ENCODE measurements at places on chromosomes 2 and 18.

- no peak for DNase-seq
These were observed 84.3 kb downstream of the ASB1 start for GRCh38 chr2:238510911-238511613.

DNA sequence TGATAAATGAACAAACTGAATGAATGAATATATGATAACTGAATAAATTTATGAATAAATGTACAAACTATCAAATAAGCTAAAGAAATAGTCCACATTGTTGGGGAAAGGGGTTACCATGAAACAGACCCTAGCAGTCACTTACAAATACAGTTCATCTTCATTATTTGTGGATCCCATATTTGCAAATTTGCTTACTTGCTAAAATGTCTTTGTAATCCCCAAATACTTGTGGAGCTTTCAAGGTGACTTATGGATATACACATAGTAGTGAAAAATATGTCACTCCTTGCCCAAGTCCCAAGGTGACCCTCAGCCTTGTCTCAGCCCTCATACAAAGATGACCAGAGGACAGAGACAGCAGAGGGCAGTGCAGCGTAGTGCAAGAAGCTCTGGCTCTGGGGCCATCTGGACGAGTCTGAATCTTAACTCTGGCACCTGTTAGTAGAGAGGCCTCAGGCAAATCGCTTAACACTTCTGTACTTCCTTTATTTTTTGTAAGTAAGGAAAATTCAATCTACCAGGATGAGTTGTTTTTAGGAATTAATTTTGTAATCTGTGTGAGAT lies 3.1 kb downstream of the PAIP2B start:
- peak; percentile 46 for DNase-seq

DNA sequence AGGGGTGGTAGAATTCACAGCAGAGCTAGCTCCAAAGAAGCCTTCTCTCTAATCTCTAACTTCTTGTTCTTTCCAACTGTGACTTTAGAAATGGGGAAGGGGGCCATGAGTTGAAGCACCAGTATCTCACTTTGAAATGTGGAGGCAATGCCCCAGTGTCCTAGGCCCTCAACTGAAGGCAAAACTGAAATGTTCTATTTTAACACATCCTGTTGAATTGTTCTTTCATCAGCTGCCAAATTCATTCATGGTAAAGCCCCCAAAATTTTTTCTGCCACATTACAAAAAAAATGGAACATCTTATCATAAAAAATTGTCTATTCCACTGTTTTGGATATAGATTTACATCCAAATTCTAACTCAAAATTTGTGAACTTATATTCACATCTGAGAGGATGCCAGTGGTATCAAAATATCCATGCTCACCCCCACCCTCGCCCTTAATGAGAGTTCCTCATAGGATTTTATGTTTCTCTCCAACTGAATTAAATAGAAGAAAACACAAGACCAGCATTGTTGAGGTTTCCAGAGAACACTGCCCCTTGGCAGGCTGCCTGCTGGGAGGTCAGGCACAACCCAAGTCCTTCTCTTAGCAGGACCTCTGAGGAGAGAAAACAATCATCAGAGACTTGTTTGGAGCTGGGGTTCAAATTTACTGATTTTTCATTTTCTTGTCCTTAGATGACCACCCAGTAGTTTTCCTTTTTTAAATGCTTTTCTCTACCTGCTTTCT lies 147.4 kb upstream of the PGAP1 start:
- DNase-seq = no peak

DNA sequence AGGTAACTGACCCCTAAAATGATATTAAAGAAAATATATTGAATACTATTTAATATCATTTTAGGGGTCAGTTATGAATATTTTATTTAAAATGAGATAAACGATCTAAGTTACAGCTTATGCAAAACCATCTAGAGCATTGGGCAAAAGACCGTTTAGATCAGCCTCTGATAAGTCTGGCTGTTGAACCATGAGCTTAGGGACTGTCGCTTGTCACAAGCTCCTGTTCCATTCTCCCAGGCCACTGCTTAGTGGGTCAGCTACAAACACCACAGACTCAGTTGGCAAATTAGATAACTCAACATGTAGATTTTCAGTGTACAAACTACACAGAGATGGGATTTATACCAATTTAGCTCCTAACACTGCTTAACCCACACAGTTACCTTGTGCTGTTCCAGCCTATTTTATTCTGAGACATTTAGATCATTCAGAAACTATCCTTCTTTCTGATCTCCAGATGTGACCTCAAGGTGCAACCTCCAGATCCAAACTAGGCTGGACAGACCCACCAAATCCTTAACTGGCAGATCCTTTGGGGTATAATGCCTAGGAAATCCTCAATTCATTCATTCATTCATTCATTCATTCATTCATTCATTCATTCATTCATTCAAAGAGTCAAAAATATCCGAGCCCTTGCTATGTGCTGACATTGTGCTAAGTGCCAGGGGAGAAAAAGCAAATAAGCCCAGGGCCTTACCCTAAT lies 82.8 kb downstream of the HRH4 start:
- no peak for DNase-seq

- DNase-seq = no peak
These were observed 216.2 kb upstream of the LINC00305 start for GRCh38 chr18:64365106-64365505.

GRCh38 chr2:221166292-221166691 lies 405.8 kb downstream of the EPHA4 start:
- DNase-seq = no peak

DNA sequence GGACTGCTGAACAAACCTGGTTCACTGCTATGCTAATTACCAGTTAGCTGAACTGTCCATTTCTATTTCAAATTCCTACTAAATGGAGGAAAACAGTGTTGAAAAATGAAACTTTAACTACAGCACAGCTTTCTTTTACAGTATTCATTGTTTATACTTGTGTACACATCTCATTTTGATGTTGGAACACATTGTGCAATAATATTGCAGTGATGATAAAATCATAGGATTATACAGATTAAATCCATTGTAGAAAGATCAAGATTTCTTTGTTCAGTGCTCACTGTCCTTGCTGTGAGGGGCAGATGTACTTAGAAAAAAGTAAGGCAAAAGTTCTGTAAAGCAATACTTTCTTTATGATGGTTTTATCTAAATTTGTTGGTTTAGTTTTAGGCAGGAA lies 1055.1 kb downstream of the LRP1B start:
- no peak for DNase-seq

DNA sequence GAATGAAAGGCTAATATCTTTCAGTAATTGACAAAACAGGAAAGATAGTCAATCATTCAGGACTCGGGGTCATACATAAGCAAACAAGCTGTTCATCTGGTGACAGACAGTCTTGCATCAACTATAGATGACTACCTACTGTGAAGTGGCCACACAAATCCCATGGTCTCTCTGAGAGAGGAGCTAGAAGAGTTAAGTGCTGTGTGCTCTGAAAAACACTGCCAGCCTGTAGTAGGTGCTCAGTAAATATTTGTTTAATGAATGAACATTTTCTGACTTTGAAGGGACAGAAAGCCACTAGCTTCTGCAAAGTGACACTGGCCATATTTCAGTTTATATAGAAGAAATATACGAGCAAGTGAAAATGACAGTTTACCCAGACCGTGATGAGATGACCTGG lies 184.0 kb upstream of the CHAC2 start:
- DNase-seq = no peak

GRCh38 chr18:42509750-42510415 lies 554.8 kb downstream of the PIK3C3 start:
- DNase-seq = no peak

DNA sequence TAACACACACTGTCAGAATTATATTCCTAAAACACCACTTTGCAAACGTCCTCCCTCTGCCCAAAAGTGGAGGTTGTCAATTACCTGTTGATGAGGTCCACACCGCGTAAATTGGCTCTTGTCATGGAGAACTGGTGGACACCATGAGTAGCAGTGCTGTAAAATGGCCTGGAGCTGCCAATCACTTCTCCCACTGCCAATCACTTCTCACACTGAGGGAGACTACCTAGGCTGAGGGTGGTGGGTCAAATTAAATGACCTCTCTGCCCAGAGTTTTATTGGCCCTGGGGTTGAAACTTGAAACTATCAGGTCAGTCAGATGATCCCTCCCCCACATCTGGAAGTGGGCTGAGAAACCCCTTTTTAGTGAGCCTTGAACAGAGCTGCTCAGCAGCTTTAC lies 89.6 kb downstream of the SOWAHC start:
- no peak for DNase-seq

- no peak for DNase-seq
These were observed 5.8 kb downstream of the NPPC start for GRCh38 chr2:231920366-231920765.

GRCh38 chr18:38494065-38494464 lies 928.5 kb upstream of the CELF4 start:
- no peak for DNase-seq

DNA sequence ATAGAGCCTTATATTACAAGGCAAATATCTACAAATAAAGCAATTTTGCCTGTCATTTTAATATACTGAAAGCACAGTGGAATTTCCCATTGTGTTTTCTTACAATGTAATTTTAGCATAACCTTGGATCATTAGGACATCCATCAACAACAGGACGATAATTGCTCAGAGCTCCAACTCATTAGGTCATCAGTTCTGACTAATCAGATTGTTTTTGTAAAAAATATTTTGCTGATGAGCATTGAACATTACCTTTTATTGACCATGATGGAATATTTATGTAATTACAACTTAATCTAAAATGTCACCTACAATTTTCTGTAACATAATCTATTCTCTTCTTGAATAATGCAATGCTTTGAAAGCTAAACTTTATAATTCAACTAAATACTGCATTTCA lies 215.3 kb upstream of the DSEL start:
- no peak for DNase-seq

All from NCI-H1930 (cell line).